ENCODE measurements at places on chromosomes 16 and 17. TPM values are rescaled to one million over a fixed set of nuclear protein-coding genes. Genes with fewer than 3 reads are reported as not detected.

DNA sequence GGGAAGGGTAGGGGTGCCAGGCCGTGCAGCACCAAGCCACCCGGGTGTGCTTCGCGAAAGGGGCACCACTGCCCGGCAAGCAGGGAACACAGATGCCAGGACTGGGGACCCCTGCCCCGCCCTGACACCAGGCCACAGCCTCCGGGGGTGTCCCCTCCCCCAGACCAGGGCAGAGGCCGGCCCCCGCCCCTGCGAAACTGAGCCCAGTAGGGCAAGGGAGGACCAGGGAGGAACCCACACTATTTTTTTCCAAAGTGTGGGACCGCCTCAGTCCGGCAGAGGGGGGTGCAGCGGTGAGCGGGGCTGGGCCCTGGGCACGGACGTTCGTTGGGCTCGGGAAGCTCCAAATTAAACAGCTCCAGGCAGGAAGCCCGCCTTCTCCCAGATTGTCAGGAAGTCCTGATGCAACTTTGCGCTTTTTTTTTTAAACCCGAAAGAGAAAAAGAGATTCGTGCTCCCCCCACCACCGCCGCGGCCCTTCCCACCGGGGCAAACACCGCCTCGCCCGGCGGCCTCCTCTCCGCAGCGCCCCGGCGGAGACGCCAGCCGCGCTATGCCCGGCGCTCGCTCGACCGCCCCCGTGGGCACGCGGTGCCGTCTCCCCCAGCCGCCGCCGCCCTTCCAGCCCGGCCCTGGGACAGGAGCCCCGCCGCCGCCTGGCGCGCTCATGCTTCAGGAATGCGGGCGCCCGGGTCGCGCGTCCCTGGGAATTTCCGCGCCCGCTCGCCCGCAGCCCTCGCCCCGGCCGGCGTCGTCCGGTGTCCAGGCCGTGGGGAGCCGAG lies 755 bp downstream of the PIEZO1 start:
- H3K36me3 ChIP-seq, result no peaks in the 10 kb centered on the region
- H3K27me3 ChIP-seq, result no peaks in the 10 kb centered on the region
- H3K27ac ChIP-seq, result peak overlapping the region; percentile 91

DNA sequence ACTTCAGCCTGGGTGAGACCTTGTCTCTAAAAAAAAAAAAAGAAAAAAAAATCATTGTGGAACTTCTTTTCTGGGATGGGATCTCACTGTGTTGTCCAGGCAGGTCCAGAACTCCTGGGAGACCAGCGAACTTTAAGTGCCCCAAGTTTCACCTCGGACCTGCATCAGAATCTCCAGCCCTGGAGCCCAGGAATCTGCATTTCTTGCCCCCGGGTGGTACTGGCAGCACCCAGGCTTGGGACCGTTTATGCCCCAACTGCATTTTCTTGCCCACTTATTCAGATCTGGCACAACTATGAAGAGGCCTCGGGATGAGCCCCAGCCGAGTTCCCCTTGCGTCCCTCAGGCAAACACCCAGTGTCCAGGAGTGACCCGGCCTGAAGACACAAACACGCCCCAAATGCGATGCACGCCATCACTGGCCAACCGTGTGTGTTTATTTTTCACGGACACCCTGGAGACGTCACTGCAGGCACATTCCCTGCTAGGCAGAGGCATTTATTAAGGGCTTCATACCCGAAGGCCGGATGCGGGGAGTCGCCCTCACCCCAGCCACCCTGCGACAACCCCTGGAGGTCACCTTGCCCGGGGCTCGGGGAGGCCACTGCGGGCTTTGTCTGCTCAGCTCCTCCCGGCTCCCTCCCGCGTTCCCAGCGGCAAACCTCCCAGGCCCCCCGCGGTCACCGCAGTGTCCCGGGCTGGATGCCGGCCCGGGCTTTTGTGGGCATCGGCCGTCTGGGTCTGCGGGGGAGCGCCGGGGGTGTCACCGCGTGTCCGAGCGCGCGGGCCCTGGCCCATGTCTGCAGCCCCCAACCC lies 684 bp upstream of the SPIRE2 start:
- peak; percentile 54 for DNase-seq
- no peaks in the 10 kb centered on the region for H3K27me3 ChIP-seq
- peaks cover 32% of the 10 kb centered on the region for H3K4me1 ChIP-seq
- H3K4me3 ChIP-seq, result peak overlapping the region; percentile 58
- H3K27ac ChIP-seq, result peak overlapping the region; percentile 76

DNA sequence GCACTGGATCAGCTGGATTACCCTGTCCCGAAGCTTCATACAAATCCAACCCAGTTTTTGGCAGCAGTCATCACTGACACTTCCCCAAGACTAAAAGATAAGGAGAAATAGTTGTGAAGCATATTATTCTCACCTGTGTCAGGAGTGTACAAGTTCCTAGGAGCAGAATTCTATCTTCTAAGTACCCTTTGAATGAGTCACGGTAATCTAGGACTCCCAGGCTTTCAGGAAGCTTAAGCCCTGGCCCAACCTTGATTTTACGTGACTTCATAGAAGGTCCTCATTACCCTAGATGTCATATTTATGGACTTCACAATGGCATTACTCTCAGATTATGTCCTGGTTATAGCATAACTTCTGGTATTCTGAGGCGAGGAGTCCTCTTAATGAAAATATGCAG lies 31.9 kb downstream of the CYB561 start:
- H3K36me3 ChIP-seq, result 0 out of 2 replicates have a peak, but pooled peaks cover 2% of the 10 kb centered on the region
- no peak overlapping the region for H3K4me3 ChIP-seq
- H3K27me3 ChIP-seq, result no peaks in the 10 kb centered on the region
- no peak for DNase-seq

GRCh38 chr16:8962393-8963009 lies 1.2 kb downstream of the USP7 start:
- H3K4me3 ChIP-seq, result peak overlapping the region; percentile 89
- peaks cover 26% of the 10 kb centered on the region for H3K4me1 ChIP-seq
- no peaks in the 10 kb centered on the region for H3K36me3 ChIP-seq

GRCh38 chr17:74631468-74632450 lies 8.2 kb upstream of the CD300E start:
- DNase-seq, result no peak
- H3K36me3 ChIP-seq, result no peaks in the 10 kb centered on the region
- peaks cover 32% of the 10 kb centered on the region for H3K27me3 ChIP-seq
- no peaks in the 10 kb centered on the region for H3K4me1 ChIP-seq
- no peak overlapping the region for H3K4me3 ChIP-seq
- H3K27ac ChIP-seq, result no peak overlapping the region

- H3K27me3 ChIP-seq, result no peaks in the 10 kb centered on the region
- no peak overlapping the region for H3K27ac ChIP-seq
- DNase-seq, result no peak
- H3K36me3 ChIP-seq, result no peaks in the 10 kb centered on the region
These were observed 744.7 kb upstream of the GOT2 start for GRCh38 chr16:59478838-59479237.

DNA sequence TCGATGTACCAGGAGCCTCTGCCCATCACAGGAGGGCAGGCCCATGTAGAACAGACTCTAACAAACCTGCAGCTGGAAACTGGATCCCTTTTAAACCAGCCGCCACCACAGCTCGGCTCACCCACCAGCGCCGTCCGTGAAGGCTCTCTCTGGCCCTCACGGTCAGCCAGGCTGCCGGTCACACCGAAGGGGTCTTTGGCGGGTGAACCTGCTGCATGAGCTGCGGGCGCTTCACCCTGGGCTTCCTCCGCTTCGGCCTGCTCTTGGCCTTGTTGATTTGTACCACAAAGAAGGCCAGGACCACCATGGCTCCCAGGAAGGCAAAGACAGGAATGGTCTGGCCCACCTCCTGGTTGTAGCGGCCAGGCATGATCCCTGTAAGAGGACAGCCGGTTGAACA lies 11.7 kb upstream of the SLC38A8 start:
- H3K27ac ChIP-seq, result no peak overlapping the region
- H3K27me3 ChIP-seq, result no peaks in the 10 kb centered on the region
- no peaks in the 10 kb centered on the region for H3K4me1 ChIP-seq

GRCh38 chr16:57615813-57616212 lies 12.6 kb upstream of the ADGRG1 start:
- peaks cover 21% of the 10 kb centered on the region for H3K4me1 ChIP-seq
- DNase-seq, result no peak
- H3K4me3 ChIP-seq, result no peak overlapping the region
- H3K27me3 ChIP-seq, result no peaks in the 10 kb centered on the region

GRCh38 chr17:79757140-79757745 lies 20.7 kb upstream of the CBX2 start:
- no peak overlapping the region for H3K27ac ChIP-seq
- H3K36me3 ChIP-seq, result no peaks in the 10 kb centered on the region
- no peak overlapping the region for H3K4me3 ChIP-seq
- H3K4me1 ChIP-seq, result no peaks in the 10 kb centered on the region
- no peaks in the 10 kb centered on the region for H3K27me3 ChIP-seq

DNA sequence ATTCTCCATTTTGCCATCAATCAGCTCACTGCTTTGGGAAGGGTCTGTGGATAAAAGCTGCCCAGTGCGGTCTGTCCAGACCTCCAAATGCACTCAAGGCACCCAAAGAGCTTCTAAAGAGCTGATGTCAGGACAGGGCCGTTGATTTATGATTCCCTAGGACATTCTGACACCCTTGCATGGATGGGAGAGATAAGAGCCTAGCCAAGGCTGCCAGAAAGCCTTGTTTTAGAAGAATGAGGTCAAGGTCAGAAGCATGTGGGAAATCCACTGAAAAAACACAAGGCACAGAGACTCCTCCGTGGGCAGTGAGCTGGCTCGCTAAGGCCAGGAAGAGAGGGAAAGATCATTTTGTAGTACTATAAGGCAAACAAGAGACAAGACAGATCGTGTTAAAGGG lies 214.0 kb downstream of the CDH11 start:
- DNase-seq, result no peak
- no peaks in the 10 kb centered on the region for H3K36me3 ChIP-seq
- no peaks in the 10 kb centered on the region for H3K27me3 ChIP-seq
- H3K27ac ChIP-seq, result no peak overlapping the region

NPIPB5 gene
- 108 TPM for total RNA-seq

STAT3 gene
- 61.0 TPM for total RNA-seq

MEIOC gene
- not detected for total RNA-seq

OR4D1 gene
- not detected for total RNA-seq
